ENCODE measurements at places on chromosomes 13 and 19.

DNA sequence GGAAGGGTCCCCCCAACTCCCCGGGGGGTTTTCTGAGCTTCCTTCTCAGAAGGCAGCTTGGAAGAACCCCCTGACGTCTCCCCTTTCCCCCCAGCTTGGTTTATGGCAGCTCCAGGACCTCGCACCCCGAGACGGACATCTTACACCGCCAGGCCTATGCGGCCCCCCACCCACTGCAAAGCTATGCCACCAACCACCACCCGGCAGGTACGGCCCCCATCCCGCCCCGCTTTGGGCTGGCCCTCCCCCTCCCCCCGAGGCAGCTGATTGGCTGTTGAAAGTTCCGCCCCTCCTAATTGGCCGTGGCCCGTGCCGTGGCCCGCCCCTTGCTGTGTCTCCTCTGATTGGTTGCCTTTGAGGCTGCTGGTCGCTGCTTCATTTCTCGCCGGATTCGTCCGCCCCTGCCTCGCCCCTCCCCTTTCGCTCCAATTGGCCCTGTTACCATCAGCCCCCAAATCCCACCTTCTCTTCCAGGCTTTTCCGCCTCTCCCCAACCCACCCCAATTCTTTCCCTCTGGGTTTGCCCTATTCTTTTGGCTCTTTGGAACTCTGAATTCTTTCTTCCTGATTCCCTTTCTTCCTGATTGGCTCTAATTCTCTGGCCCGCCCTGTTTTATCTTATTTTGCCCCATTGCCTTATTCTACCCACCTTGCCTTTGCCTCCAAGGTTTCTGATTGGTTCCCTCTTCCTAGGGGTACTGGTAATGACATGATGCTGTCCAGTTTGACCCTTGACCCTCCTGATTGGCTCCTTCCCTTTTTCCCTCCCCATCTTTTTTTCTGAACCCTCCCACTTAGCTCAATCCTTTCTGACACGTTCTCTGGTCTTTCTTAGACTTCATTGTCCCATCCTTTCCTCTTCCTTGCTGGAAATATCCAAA is 2.5 kb downstream of the PRR12 start:
- DNase-seq: peak; percentile 89

- no peak for DNase-seq
Observed at GRCh38 chr13:87669379-87669978, 1.7 kb upstream of the SLITRK5 start.

GRCh38 chr13:41136396-41137031 is 3.9 kb upstream of the KBTBD6 start:
- no peak for DNase-seq

GRCh38 chr19:48346191-48346590 is 17.5 kb downstream of the TMEM143 start:
- DNase-seq: no peak

GRCh38 chr19:47545061-47545948 is 27.6 kb downstream of the ZNF541 start:
- DNase-seq: no peak

GRCh38 chr19:4624733-4625362 is 14.5 kb upstream of the TNFAIP8L1 start:
- DNase-seq: no peak

DNA sequence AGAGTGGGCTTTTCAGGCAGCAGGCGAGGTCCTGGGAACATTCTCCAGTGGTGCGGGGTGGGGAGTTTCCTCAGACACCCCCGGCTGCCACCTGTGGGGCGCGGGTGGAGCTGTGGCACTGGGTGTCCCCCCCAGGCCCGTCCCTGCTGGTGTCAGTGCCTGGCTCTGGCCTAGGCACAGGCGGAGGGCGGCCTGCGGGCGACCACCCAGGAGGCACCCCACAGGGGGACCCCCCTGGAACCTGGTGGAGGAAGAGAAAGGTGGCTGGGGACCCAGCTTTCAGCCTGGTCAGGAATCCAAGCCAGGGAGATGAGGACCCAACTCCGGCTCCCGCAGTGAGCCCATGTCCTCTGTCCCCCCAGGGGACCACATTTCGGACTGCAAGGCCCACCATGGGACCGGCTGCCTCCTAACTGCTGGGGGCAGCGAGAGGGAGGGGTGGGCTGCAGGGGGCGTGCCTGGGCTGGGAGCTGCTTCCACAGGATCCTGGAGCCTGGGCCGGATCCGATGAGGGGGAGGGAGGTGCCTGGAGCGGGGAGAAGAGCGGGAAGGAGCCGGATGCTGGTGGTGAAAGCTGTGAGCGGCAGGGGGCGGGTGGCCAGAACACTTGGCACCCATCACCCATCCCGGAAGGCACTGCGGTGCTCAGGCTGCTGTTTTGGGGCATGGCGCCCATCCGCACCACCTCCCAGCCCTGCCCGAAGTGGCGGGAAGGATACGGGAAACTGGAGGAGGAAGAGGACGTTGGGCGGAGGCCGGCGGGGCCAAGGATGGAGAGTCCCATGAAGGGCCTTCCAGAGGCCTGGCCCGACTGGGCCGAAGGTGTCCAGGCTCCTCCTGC is 5.5 kb upstream of the CTXN1 start:
- DNase-seq: no peak

DNA sequence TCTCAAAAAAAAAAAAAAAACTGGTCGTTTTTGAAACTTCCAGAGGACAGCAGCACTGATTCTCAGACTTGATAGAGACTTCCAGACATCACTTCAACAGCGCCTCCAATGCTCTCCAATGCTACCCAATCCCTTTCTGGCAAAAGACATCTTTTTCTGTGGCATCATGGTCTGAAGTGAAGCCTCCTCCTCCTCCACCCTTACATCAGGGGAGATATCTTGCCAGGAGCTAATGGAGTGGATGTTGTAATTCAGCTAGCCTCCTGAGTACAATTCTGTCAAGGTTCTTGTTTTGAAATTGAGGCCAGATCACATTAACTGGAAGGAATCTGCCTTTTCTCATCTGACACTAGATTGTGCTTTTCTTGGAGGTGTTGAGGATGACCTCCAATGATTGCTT is 24.2 kb downstream of the FXYD5 start:
- DNase-seq: no peak

GRCh38 chr19:13906521-13906904 is 512 bp downstream of the CC2D1A start:
- DNase-seq: no peak

- peak; percentile 63 for DNase-seq
Observed at GRCh38 chr19:53394522-53394973, 401 bp upstream of the ZNF765 start.

DNA sequence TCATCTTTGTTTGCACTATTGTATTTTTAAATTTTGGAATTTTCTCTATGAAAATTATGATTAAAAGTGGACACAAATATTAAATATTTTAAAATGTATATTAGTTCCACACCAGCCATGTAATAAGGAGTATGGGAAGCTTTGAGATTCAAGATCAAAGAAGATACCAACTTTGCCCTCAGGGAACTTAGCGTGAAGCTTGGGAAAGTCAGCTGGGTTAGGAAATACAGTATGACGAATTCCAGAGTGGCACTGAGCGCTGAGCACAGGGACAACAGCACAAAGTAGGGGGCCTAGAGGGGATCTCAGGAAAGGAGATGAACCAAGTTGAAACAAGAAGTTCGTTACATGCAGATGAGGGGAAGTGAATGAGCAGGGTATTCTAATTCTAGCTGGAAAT is 76.9 kb upstream of the SHISA2 start:
- DNase-seq: no peak

- no peak for DNase-seq
Observed at GRCh38 chr13:26262156-26262555, 8.2 kb downstream of the CDK8 start.

DNA sequence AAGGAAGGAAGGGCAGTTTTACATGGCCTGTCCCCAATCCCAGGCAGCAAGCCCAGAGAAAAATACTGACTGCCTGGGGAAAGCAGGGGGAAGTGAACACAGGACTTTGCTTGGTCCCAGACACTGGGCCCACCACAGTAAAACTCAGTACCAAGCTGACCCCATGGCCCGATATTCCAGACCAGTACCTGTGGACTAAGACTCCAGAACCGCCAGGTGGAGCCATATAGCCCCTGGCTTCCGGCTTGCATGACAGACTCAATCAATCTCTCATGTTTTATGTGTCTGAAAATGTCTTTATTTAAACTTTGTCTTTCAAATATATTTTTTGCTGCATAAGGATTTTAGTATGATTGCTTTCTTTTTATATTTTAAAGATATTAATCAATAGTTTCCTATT is 767.9 kb upstream of the SLITRK6 start:
- no peak for DNase-seq

DNA sequence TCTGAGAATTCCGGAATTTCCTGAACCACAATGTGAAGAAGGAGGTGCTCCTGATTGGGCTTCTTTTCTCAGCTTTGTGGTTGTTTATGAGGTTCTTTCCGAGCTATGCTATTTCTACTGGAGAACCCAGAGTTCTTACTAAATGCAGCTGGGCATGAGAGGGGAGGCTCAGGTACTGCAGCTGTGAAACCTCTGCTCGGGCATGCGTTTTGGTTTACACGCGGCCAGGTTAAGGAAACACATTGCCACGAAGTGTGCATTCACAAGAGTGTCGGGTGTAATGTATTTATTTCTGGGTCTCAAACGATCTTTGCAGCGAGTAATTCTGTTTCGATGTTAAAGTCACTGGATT is 661 bp upstream of the MIR17HG start:
- DNase-seq: no peak

GRCh38 chr13:100625447-100625846 is 36.9 kb upstream of the GGACT start:
- no peak for DNase-seq

GRCh38 chr13:49040872-49041271 is 65.2 kb downstream of the FNDC3A start:
- no peak for DNase-seq

- DNase-seq: no peak
Observed at GRCh38 chr13:113413898-113414282, 39.4 kb downstream of the ADPRHL1 start.

DNA sequence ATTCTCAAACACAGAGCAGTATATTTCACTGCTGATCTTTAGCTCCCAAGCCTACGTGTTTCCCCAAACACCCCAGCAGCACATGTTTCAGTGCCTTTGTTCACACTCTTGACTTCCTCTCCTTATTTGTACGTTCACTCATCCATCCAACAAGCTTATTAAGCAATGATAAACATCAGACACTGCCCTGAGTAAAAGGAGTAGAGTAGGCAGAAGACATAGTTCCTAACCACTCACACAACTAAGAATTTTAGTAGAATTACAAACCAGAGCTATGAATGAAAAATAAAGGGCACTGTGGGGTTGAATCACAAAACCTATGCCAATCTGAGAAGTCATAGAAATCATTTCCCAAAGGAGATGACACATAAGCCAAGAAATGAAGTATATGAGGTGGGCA is 213.5 kb downstream of the DIAPH3 start:
- no peak for DNase-seq

DNA sequence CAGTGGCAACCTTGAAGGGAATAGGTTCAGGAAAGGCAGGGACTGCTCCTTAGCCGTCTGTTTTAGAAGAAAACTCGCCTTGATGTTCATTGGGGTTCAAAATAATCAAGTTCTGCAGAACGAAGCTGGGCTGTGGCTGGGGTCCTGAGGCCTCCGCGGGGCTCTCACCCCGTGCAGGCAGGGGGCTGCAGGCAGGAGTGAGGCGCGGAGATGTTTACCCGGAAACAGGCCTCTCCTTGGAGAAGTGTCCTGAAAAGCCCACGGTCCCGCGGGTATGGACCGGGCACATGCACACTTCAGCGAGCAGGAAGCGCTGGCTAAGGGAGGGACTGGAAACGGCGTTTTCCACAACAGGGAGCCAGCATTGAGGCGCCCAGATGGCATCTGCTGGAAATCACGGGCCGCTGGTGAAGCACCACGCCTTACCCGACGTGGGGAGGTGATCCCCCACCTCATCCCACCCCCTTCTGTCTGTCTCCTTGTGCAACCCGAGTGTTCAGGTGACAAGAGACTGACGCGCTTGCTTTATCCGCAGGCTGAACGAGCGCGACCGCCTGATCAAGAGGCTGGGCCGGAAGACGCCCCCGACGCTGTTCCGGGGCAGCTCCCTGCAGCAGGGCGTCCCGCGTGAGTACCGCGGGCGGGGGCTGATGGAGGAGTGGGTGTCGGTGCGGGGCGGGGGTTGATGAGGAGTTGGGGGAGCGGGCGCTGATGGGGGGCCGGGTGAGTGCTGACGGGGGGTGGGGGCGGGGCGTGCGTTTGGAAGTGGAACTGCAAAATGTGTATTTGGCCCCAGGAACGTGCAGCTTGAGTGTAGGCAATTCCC is 39.6 kb downstream of the SHISA2 start:
- no peak for DNase-seq

DNA sequence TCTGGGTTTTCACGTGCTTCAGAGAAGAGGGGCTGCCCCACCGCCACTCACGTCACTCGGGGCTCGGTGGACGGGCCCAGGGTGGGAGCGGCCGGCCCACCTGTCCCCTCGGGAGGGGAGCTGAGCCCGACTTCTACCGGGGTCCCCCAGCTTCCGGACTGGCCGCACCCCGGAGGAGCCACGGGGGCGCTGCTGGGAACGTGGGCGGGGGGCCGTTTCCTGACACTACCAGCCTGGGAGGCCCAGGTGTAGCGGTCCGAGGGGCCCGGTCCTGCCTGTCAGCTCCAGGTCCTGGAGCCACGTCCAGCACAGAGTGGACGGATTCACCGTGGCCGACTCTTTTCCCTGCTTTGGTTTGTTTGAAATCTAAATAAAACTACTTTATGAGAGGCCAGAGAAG is 2.2 kb upstream of the GZMM start:
- DNase-seq: no peak

DNA sequence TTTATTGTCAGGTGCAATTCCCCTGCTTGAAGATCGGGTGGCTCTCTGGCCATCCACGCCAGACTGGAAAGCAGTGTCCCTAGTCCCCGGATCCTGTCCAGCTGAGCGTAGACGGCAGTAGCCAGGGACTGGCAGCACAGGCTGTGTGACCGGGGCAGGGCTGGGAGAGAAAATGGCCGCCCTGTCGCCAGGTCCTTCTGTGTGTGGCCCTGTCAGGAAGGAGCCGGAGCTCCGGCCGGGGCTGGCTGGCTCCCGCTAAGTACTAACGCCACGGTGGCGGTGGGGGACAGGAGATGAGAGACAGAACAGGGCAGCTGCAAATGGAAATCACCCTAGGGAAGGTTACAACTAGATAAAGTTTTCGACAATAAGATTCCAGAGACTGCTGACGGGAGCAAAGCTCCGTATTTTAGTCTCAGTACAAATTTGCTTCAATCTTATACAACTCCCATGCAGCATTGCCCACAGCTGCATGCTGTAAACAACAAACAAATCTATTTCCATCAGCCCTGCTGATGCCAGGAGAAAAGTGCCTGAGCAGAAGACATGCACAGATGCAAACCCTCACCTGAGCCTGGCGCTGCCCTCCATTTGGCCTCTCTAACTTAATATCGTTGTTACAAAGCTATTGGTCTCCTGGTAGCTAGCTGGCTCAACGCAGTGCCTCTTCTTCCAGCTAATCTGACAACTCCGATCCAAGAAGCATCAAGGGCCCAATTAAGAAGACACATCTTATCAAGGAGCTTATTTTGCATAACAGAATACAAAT is 253.0 kb downstream of the TSHZ3 start:
- DNase-seq: no peak

DNA sequence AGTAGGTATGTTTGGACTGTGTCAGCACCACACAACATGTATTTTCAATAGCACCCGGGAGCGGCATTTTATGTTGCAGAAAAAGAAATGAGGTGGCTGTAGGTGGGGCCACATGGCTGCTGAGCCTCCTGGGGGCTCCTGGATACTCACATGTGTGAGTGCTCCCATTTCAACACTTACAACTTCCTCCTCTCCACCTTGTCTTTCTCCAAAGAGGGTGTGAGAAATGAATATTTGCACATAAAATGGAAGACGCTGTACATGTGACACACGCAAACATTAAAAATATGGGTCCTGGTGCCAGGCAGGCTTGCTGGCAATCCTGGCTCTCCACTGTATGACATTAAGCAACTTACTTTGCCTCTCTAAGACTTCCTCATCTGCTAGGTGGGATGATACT is 222.1 kb downstream of the DCLK1 start:
- no peak for DNase-seq
